Right ventricle myocardium inferior (tissue), 1 donor: ENCODE measurements at places on chromosomes 6 and 20. TPM values are rescaled to one million over a fixed set of nuclear protein-coding genes. Genes with fewer than 3 reads are reported as not detected.

Gene BACH2
- 2.2 TPM for total RNA-seq

Gene SCAF8
- total RNA-seq: 47.4 TPM

Gene C20orf202
- total RNA-seq: 0.14 TPM

Gene HTR1E
- not detected for total RNA-seq

Gene SAMD3
- 0.95 TPM for total RNA-seq

Gene ABCC10
- 14.8 TPM for total RNA-seq

Gene ARFGEF2
- 39.1 TPM for total RNA-seq

Gene KHDC3L
- total RNA-seq: not detected

Gene DDO
- 29.7 TPM for total RNA-seq

Gene SNX21
- 22.5 TPM for total RNA-seq

Gene CCDC170
- total RNA-seq: 0.38 TPM

Gene DBNDD2
- total RNA-seq: 364 TPM

Gene HLA-DQA2
- 2.7 TPM for total RNA-seq

Gene LPA
- not detected for total RNA-seq

Gene ME1
- total RNA-seq: 24.8 TPM

Gene LY6G6F
- not detected for total RNA-seq

Gene RAD21L1
- total RNA-seq: not detected

Gene RAET1E
- total RNA-seq: 0.27 TPM
